Brain pericyte (primary cell): ENCODE measurements at places on chromosomes 7 and 10.
A peak's percentile ranks its signal among the peaks of the same experiment; 100 is the strongest.

DNA sequence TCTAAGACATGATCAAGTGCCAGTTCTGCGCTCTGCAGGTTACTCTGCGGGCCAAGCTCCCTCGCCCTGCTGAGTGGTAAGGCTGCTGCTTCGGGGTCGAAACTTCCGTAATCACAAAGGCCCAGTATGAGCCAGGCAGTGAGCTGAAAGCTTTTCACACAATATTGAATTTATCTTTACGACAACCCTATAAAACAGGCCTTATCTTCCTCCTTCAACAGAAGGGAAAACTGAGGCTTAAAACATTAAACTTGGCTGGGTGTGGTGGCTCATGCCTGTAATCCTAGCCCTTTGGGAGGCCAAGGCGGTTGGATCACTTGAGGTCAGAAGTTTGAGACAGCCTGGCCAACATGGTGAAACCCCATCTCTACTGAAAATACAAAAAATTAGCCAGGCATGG is 83.3 kb downstream of the FAM107B start:
- DNase-seq, result no peak

DNA sequence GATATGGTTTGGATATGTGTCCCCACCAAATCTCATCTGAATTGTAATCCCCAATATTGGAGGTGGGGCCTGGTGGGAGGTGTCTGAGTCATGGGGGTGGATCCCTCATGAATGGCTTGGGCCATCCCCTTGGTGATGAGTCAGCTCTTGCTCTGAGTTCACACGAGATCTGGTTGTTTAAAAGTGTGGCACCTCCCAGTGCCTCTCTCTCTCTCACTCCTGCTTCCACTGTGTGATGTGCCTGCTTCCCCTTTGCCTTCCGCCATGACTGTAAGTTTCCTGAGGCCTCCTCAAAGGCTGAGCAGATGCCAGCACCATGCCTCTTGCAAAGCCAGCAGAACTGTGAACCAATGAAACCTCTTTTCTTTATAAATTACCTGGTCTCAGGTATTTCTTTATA is 4.8 kb upstream of the GCK start:
- DNase-seq, result no peak

DNA sequence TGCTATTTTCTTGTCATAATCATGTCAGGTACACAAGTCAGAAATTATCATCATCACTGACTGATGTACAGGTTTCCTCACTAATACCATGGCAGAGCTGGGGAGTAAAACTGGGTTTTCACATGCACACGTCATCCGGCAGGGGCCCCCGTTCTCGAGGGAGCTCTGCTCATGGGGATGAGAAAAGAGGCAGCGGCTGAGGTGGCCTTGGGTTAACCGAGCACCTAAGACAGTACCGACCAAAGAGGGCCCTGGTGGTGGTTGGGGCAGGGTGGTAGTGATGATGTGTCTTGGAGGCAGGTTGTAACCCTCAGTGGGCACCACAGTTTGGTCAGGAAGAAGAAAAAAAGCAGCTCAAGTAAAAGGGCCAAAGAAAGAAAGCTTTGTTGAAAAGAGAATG is 12.1 kb upstream of the TRPV6 start:
- DNase-seq, result no peak

- no peak for DNase-seq
Observed at GRCh38 chr7:115516341-115516740, 514.2 kb downstream of the TFEC start.

DNA sequence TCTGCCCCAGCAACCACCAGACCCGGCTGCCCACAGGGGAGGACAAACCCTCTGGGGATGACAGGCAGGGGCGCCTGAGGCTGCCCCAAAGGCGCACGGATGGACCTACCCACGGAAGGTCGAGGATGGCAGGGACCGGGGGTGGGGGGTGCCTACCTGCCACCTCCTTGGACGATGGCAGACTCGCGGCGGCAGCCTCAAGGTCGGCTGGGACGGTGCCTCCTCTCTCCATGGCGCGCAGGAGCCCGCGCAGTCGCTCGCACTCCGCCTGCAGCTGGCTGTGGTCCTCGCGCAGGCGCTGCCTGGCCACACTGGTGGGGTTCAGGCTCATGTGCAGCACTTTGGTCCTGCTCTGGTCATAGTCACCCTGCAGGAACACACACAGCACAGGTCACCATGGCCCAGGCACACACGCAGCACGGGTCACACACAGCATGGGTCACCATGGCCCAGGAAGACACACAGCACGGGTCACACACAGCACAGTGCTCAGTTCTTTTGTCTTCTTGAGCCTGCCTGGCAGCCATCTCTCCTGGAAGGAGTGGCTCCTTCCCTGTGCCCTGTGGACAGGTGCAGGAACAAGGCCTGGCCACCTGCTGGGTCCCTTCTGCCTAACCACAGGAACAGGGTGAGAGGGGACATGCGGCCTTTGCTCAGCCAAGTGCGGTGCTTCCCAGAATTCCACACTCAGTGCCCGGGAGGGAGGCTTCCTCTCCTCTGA is 266.6 kb downstream of the ELFN1 start:
- DNase-seq, result no peak

- peak; percentile 41 for DNase-seq
Observed at GRCh38 chr10:58994226-58995057, 182.0 kb upstream of the PHYHIPL start.

DNA sequence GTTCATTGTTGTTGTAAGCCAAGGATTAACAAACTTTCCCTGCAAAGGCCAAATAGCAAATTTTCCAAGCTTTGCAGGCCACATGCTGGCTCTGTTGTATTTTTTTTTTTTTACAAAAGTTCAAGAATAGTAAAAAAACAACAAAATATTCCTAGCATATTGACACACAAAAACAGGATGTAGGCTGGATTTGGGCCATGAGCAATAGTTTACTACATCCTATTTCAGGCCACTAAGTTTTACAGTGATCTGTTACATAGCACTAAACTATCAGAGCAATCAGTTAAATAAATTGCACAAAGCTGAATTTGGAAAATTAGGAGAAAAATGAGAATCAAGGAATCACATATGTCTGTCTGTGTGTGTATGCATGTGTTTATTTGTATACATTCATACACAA is 491.8 kb upstream of the GHITM start:
- DNase-seq, result no peak

GRCh38 chr7:12518920-12519681 is 51.4 kb upstream of the SCIN start:
- no peak for DNase-seq

DNA sequence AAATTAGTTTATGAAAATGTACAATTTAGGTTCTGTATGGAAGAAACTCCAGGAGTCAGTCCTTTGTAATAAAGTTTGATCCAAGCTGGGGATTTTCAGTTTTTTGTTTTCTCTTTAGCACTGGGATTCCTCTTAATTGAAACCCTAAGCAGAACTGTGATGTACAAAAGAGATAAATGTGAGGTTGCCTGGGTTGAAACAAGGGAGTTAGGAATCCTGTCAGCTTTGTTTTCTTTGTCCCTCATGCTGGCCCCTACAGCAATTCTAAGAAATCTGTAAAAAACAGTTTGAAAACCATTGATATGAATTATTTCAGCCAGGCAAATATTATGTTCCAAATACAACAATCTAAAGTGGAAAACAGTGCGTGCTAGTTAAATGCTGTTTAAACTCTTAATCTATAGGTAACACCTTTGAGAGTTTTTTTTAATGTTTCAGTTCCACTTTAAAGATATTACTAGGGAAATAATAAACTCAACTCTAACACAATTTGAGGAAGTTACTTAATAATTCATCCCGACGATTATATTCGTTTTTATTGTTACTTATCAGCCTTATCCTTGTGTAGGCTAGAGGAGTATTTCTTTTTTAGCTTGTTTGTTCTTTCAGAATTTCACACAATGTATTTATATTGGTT is 65.3 kb downstream of the SGCE start:
- DNase-seq, result no peak

DNA sequence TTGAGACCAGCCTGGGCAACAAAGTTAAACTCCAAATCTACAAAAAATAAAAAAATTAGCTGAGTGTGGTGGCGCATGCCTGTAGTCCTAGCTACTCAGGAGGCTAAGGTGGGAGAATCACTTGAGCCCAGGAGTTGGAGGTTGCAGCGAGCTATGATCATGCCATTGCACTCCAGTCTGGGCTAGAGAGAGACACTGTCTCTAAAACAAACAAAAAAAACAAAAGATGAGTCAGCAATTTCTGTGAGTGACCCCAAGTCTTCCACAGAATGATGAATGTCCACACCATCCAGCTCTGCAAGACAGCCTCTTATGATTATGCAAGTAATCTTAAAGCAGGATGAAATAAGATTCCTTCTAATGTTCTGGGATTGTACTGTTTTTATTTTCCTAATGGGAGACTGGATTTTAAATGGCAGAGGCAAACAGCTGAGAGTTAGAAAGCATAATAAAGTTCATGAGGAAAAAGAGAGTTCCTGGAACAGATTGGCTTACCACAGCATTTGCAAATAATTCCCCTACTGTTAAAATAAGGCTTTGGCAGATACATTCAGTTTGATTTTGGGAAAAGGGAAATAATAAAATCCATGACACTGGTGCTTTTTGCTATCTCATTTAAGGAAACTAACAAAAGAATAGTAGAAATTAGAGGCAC is 18.9 kb upstream of the PRKAR2B start:
- no peak for DNase-seq

DNA sequence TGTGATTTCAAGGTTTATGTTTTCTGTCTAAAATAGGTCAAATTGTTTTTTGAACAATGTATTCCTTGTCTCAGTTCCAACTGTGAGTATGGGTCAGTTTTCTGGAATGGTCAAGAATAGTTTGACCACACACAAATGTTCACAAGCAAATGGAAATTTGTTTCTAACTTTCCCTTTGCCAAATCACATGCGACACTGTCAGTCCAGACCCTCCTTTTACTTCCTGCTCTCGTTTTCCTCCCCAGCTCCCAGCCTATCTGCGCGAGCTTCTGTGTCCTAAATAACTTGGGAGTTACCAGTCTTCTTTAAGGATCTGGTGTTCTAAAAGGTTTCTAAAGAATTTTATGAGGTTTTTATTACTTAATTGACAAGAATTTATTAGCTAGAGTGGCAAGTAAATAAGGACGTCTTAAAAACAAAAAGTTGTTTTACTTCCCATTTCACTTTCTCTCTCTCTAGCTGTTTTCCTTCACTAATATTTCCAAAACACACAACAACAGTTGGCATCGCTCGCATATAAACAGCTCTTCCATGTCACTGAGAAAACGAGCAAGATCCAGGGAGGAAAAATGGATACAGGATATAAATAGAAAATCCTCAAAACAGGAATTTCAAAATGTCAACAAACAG is 266.1 kb upstream of the KLF6 start:
- DNase-seq, result no peak

GRCh38 chr10:100802196-100802595 is 56.8 kb downstream of the PAX2 start:
- no peak for DNase-seq

DNA sequence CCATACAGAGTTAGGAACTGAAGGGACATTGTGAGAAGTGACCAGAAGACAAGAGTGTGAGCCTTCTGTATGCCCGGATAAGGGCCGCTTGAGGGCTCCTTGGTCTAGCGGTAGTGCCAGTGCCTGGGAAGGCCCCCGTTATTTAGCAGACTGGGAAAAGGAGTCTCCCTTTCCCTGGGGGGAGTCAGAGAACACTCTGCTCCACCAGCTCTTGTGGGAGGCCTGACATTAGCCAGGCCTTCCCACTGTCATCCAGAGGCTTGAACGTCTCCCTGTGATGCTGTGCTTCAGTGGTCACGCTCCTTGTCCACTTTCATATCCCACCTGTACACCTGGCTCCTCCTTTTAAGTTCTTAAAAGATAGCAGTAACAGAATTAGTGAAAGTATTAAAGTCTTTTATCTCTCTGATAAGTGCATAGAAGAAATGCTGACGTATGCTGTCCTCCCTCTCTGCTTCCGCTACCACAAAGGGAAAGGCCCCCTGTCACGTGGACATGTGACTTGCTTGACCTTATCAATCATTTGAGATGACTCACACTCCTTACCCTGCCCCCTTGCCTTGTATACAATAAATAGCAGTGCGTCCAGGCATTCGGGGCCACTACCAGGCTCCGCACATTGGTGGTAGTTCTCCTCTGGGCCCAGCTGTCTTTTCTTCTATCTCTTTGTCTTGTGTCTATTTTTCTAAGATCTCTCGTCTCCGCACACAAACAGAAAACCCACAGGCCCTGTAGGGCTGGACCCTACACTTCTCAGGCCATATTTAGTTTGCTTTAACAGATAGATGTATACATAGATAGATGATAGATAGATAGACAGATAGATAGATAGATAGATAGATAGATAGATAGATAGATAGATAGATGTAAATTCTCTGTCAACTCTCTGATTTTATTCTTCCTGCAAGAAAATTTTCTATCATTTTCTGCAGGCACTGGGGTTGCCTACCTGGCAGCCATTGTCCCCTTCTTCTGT is 131.5 kb upstream of the JCAD start:
- DNase-seq, result no peak

DNA sequence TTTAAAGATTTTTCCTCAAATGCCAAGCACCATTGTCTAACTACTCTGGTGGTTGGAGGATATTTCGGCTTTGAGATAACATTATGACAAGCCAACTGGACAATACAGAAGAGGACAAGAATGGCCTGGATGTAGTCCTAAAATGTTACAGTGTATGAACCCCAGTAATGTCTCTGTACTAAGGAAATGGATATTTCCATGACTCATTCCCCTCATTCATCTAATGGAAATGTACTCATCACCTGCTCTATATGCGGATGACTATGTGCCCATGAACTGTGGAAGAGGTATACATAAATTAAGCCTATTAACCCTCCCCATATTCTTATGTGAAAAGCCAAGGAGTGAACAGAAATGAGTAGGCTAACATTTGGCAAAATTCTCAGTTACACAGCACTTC is 207.9 kb downstream of the CACNA2D1 start:
- DNase-seq, result no peak

GRCh38 chr7:94497874-94498670 is 11.5 kb upstream of the CASD1 start:
- DNase-seq, result no peak

- no peak for DNase-seq
Observed at GRCh38 chr10:131946321-131946751, 35.4 kb downstream of the BNIP3 start.

- DNase-seq, result no peak
Observed at GRCh38 chr7:5477723-5478531, 54.3 kb upstream of the TNRC18 start.

DNA sequence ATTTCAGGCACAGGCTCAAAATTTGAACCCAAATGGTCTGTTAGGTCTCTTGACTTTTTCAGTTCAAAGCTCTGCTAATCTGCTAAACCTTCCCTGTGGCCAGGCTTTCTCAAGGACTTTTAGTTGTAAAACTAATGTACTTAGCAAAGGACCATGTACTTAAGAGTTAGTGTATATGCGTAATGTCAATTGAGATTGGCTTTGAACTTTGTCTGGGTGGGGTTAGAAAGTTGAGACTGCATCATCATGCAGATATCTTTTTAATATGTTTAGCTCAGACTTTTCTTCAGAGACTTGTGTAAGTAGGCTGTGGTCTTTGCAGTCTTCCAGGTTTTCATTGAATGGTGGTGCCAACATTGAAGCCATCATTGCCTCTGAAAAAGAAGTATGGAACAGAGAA is 33.7 kb downstream of the CYP51A1 start:
- DNase-seq, result no peak
